ENCODE measurements at places on chromosomes 3 and 15. TPM values are rescaled to one million over a fixed set of nuclear protein-coding genes. Genes with fewer than 3 reads are reported as not detected.

- DNase-seq, result no peak
Measured at GRCh38 chr3:67642734-67643133, 11.7 kb downstream of the SUCLG2 start.

GRCh38 chr3:186757686-186758220 lies 25.6 kb upstream of the EIF4A2 start:
- DNase-seq, result no peak

GRCh38 chr3:50255251-50255615 lies 13.7 kb upstream of the SEMA3B start:
- DNase-seq, result no peak

DNA sequence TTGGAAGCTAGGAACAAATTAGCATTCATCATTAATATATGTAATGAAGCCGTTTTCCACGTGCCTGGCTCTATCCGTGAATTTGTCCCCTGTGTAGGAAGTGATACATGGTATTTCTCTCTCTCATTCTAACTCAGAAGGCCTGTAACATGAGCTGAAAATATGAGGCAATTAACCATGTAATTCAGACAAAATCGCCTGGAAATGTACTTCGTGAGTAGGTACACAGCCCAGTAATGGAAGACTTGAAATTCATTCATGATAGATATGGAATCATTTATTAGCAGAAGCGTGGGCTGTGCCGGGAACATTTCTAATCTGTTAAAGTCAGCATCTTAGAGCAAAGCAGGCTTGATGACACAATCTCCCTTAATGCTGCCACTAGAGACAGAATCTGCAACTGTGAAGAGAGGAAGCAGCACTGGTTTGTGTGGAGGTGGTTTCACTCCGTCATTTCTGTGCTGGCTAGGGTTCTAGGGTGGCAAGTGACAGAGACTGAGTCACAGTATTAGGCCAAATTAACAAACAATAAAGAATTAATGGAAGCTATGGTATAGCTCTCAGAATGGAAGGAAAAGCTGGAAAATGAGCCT lies 225.0 kb upstream of the PROK2 start:
- no peak for DNase-seq

DNA sequence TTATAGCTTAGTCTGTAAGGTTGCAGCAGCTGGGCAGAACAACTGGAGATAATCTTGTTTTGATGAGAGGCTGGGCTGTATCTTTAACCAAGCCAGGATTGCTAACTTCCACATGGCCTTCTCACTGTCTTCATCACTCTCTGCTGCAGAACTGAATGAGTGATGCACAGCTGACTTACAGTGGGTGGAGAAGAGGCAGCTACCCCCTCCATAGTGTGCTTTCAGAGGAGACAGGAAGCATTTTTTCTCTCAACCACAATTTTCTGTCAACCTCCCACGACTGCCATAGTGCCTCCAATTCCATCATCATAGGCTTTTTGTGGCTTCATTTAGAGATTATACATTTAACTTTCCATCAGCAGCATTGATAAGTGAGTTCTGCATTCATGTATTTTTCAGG lies 168.2 kb downstream of the CLSTN2 start:
- no peak for DNase-seq

- DNase-seq, result no peak
Measured at GRCh38 chr15:93138681-93139250, 49.8 kb upstream of the RGMA start.

DNA sequence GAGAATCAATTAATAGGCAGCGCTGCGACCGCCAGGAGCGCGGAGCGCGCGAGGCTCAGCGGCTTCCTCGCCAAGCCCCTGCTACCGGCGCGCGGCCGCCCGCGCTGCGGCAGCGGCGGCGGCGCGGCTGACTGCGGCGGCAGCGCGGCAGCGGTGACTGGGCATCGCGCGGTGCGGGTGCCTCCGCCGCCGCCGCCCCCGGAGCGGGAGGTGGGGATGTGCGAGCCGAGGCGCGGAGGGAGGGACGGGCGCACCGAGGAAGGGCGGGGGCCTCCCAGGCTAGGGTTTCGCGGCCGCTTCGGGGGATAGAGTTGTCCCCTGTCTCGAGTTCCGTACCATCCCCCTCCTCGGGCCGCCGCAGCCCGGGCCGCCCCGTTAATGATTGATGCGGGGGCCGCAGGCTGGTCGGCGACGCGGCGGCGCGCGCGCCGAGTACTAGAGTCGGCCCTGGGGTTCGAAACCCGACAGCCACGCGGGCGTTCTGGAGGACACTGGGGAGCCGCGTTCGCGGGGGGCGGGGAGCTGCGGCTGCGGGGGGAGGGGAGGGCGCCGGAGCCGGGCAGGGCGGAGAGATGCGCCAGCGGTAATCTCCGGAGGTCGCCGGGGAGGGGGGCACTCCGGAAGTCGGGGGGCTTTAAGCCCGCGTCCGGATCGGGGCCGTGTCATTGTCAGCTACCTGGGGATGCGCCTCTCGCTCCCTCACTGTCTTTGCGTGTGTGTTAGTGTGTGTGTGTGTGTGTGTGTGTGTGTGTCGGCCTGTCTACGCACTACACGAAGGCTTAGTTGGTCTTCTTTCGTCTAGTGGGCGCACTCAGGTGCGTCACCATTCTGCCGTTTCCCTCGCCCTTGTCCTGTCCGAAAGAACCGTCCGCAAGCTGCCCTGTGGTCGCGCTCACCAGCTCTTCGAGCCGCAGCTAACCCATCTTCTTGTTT lies at the start of gene PAQR9:
TSS of gene PAQR9 (minus strand) at position 159 of the 933 bp plus-strand sequence. CDS start 338 bp downstream, outside the sequence.
- no peak for DNase-seq

DNA sequence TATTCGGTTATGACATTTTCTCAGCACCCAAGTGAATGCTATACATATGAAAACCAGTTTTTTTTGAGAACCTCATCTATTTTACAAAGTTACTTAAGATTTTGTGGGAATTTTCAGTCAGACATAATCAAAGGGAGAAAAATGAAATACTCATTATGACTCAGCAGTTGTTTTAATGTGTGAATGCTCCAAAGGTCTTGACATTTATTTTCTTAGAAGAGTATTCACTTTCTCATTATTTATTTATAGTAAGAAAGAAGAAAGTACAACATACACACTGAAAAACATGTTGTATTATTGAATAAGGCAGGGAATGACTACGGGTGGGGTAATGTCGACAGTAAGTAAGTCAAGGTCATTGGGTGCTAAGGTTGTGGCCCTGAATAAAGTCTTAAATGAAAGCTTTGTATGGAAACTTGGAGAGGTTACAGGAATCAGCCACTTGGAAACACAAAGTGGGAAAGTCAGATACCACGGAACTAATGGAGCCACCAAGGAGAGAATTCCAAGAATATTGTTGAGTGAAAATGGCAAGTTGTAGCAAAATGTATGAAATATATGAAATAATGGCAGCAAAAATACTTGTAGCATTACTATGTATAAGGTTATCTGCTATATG lies 844.5 kb downstream of the TBL1XR1 start:
- DNase-seq, result no peak

- no peak for DNase-seq
Measured at GRCh38 chr3:66256806-66257205, 36.0 kb downstream of the SLC25A26 start.

- DNase-seq, result no peak
Measured at GRCh38 chr3:119800844-119801243, 18.9 kb downstream of the NR1I2 start.

TIMP4 gene
- not detected for total RNA-seq

WDR76 gene
- total RNA-seq, result 74.7 TPM

RLBP1 gene
- not detected for total RNA-seq

GRCh38 chr3:142808103-142808917 lies 80.6 kb downstream of the PCOLCE2 start:
- DNase-seq, result no peak

DNA sequence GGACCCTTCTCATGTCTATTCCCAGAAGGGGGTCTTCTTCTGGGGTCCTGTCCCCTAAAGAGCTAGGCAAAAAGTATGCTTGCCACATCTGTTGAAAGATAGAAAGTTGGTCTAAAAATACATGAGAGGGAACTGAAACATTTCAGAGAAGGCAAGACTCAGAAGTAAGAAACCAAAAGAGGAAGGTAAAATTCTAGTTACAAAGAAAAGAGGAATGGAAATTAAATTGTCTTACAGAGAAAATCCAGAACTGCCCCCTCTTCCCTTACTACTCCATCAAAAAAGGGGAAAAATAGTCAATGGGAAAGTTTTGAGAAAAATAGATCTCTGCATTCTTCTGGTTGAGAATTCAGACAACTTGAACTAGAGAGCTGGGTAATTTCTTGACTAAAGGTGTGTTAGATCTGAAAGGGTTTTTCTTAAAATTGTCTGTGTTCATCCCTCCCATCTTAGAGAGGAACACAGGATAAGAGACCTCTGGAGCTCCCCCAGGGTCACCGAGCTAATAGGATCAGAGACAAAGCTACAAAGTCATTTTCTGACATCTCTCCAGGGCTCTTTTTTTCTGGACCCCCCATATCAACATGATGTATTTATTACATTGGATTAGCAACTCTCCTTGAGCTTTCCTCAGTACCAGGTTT lies 32.3 kb upstream of the CCR2 start:
- DNase-seq, result no peak

ITIH1 gene
- total RNA-seq, result not detected

GRCh38 chr15:31590609-31591008 lies 264.0 kb downstream of the KLF13 start:
- DNase-seq, result no peak

RNU5B-1 gene
- not detected for total RNA-seq

- no peak for DNase-seq
Measured at GRCh38 chr15:52094811-52095584, 17.6 kb downstream of the BCL2L10 start.

WNT7A gene
- total RNA-seq, result 0.13 TPM

- DNase-seq, result no peak
Measured at GRCh38 chr3:143685491-143685890, 162.8 kb downstream of the SLC9A9 start.

RYK gene
- total RNA-seq, result 6.0 TPM

ILDR1 gene
- 1.6 TPM for total RNA-seq

DNA sequence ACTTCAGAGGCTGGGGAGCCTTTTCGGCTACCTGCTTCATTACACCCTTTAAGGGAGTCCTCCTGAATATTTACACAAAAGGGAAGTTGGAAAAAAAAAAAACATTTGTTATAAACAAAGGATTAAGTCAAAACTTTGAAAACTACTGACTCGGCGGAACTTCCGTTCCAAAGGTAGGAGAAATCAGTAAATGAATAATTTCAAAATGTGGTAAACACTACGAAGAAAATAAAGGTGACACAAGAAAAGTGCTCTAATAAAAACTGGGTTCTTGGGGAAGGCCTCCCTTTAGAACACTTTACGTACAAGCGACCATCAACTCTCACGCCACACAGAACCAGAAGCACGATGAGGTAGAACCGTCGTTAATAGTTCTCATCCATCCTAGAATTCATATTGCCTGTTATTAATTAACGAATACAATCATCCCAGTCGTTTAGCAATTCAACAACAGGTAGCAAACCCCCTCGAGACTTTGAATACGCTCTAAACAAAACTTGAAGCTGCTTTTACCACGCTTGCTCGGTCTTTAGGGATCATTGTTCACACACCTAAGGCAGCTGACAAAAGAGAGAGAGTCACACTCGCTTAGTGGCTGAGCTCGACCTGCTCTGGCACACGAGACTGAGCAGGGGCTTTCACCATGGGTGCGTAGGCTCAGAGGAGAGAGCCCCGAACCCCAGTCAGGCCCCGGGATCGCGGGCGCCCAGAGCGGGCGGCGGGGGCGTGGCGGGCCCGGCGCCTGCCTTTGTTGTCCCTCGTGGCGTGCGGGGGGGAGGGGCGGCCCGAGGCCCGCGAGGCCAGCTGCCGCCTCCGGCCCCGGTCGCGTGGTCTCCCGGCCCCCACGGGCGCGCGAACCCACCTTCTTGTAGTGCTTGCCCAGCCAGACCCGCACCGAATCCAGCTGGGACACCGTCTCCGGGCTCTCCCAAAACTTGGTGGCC lies 680 bp downstream of the SMARCC1 start:
- peak; percentile 68 for DNase-seq

RNF111 gene
- total RNA-seq, result 32.3 TPM

SIDT1 gene
- 23.9 TPM for total RNA-seq

GRCh38 chr3:97821287-97821773 lies 481 bp upstream of the CRYBG3 start:
- peak; percentile 68 for DNase-seq

DNA sequence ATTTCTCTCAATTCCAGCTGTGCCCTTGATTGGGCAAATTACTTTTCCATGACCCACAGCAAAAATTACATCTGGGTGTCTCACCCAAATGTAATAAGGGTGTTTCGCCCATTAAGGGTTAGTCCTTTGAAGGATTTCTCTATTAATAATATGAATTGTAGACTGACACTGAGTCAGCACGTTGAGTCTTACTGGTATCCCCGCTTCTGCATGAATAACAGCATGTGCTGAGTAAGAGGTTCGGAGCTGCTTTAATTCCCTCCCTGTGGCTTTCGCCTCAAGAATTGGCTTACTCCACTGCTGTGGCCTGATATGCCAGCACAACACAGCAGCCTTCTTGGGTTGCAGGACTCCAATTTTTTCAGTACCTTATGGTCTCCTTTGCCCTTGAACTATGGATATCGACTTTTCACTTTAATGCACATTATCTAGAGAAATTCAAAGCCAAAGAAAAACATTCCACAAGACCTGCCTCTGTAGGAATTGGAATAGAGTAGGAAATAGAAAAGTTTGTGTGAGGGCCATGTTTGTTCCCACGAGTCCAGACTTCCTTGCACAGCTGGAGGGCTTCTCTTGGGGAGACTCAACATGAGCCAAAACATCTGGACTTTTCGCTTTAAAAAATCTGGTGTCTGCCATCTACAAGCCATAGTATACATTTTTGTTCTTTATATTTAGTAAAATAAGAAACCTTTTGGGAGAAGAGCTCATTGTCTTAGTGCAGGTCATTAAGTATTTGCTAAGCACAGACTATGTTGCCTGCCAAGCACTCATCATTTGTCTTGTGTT lies 20.7 kb upstream of the ERC2 start:
- no peak for DNase-seq

- no peak for DNase-seq
Measured at GRCh38 chr3:30538791-30539190, 67.6 kb upstream of the TGFBR2 start.

DNA sequence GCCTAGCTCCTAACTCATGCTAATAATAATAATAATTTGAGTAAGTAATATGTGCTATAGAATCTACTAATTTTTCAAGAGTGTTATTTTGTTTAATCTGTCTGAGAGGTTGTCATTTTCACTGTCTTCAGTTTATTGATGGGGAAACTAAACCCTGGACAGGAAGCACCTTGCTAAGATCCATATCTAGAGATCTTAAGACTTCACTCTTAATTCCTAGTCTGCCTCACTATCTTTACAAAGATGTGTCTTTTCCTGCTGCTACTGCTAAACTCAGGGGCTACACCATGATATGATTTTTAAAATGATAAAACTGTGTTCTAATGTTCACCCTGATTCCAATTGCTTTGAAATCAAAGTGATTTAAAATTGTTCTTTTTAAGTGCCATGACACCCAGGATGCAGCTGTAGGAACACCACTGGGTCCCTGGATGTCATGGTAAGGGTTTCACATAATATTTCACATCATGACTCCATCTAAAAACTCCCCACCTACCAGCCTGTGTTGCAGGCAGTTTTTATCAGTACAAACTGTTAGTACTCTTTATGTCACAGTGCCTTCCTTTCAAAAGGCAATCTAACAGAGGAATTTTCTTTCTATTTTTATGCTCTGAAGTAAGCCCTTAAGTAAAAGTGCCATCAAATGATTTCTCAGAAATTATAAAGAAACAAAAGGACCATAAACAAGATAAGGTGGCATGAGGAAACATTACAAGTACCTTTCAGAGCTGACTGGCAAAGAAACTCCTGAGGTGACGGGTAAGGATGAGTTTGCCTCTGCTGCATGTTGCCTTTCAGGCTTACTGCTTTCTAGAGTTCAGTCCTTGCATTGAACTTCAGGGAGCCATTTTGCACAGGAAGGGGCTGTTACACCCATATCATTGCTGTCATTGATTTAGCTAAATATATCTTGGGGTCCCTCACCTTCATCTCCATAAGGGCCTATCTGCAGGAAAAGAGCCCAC lies 160.1 kb upstream of the SATB1 start:
- DNase-seq, result no peak
